ENCODE measurements at places on chromosomes 16 and 17.

- DNase-seq, result no peak
Measured at GRCh38 chr16:12066823-12067222, 90.3 kb downstream of the SNX29 start.

DNA sequence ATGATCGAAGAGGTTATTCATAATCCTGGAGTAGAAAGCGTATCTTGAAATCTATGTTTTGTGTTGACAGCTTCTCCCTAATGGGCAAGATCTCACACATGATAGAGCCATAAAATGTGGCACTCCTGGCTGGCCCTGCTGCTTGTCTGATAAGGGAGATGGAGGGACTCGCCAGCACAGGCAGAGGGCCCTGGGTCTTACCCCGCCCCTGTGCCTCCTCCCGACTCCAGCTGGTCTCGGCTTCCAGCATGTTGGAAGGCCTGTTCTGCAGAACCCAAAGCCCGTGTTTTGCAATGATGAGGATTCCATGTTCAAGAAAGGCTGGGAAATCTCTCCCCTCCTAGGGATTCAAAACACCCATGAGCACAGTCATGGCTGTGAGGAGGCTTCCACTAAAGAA, 106.7 kb upstream of the SDK2 start:
- DNase-seq, result no peak

DNA sequence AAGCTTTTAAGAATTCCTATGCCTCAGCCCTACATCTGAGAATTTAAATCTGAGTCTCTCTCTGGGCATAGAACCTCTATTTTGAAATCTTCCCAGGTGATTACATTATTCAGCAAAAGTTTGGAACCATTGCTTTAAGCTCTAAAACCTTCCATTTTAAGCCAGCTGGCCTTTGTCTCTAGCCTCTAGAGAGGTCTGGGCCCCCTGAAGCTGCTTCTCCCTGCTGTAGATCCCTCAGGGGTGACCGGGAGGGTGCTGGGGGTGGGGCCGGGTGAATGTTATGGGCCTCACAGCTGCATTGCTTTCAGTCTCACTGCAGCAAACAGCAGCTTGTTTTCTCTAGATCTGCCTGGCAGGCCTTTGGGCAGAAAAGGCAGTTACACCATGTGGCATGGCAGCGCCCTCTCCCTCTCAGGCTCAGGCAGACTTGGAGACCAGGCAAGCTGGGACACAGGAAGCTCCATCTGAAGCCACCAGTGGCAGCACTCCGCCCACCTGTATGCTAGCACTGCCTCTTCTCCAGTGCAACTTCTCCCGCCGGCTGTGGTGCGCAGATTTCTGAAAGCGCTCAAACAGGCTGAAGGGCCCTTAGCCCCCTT, 66.3 kb downstream of the MPRIP start:
- DNase-seq, result no peak

GRCh38 chr17:77343031-77343800, 202.4 kb downstream of the SEC14L1 start:
- no peak for DNase-seq

DNA sequence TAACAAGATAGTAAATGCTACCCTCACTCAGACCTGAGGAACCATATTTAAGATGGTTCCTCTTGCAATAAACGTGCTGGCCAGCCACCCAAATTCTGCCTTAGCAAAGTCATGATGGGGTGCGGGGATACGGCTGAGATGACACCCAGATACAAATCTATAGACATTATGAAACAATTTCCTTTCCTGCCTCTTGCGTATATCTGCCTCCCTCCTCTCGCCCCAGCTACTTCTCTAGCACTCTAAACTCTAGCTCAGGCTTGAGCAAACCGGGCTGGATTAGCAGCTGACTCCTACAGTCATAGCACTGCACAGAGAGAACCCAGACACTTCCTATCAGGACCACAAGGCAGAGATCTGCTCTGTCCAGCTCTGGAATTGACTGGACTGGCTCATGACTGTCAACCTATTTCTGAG, 22.3 kb downstream of the CD300LF start:
- no peak for DNase-seq

DNA sequence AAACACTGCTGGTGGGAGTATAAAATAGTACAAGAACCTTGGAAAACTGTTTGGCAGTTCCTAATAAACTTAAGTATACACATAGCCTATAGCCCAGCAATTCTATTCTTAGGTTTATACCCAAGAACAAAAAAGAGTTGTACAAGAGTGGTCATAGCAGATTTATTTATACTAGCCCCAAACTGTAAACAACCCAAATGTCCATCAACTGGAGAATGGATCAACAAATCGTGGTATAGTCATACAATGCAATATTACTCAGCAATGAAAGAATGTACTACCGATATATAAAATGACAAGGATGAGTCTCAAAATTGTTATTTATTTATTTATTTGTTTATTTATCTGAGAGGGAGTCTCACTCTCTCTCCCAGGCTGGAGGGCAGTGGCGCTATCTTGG, 23.1 kb downstream of the GNGT2 start:
- DNase-seq, result no peak

- DNase-seq, result no peak
Measured at GRCh38 chr17:68868708-68869107, 86.5 kb downstream of the ABCA8 start.

- no peak for DNase-seq
Measured at GRCh38 chr17:40608061-40608581, 39.5 kb downstream of the SMARCE1 start.

GRCh38 chr17:80036715-80037477, 454 bp downstream of the CCDC40 start:
- DNase-seq, result no peak

GRCh38 chr16:11144122-11144521, 111.9 kb downstream of the SOCS1 start:
- DNase-seq, result no peak

GRCh38 chr17:50609380-50610074, 25.2 kb upstream of the ABCC3 start:
- no peak for DNase-seq

DNA sequence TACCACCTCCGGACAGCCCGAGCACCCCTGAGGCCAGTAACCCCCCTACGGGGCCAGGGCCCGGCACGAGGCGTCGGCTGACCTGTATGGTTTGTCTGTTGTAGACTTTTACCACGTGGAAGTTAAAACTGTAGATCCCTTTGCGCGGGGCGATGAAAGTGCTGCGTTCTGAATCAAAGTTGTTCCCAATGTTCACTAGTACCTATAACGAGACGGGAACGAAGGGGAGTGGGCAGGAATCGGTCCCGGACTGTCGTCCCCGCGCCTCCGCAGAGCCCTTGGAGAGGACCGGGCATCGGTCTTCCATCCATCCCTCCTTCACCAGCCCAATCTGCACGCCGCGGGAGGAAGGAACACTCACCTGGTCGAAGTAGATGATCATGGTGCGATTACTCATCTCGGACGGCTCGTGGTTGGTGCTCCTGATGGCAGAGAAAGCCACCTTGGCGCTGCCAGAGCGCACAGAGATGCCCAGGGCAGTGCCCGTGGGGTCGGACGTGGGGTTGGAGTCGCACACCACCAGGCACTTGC, 732 bp downstream of the CBLN1 start:
- no peak for DNase-seq

DNA sequence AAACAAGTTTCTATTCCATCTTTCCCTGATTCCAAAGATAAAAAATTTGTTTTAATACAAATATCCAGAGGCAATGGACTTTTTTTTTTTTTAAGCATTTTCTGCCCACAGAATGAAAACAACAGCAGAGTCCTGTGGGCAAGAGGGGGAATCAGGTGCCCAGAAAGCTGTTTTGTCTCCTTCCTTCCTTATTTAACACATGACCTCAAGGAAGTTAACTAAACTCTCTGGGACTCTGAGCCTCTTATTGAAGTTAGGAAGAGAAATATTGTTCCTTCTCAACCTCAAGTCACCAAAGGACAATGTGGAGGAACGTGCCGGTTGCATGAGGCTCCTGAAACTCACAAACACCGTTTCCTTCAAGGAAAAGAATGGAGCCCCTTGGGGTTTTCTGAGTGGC, 34.9 kb downstream of the LITAF start:
- DNase-seq, result no peak

DNA sequence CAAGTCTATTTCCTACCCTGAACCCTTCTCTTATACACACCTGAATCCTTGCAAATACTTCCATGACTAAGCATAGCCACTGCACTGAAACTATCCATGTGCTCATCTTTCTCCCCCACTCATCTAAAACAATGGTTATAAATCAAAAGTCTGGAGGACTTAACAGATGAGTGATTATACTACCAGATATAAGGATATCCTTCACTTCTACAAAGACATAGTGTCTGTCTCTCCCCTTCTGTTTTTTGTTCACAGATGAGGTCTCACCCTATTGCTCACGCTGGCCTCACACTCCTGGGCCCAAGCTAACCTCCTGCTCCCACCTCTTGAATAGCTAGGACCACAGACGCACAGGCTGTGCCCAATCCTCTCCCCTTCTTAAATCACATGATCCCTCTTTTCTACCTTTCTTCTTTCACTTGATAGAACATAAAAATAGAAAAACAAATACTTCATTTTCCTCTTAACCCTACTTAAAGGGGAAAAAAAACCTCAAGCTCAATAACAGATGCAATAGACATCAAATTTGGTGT, 19.2 kb downstream of the CEP112 start:
- DNase-seq, result no peak

DNA sequence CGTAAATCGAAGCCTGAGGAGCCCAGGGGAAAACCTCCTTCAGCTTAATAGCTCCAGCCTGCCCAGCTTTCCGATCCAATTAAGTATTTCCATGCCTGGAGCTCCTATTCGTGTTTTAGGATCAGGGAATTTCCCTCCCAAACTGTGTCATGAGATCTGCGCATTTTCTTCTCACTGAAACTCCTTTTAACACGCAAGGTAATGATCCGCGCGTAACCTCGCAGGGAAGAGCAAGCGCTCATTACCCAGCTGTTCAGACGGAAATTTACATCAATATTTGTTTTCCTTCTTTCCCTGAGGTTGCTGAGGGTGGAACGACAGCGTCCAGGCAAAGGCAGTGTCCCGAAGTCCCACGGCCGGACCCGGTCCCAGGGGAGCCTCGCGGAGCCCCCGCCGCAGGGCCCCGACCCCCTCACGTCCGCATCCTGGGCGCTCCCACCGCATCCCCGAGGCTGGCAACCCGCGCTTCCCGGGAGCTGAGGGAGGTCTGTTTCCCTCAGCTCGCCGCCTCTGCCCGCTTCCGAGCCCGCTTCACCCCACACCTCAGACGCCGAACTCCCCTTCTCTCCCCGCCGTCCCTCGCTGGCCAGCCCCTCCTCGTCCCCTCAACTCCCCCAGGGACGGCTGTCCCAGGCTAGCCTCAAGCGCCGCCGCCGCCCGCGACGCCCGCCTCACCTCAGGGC, 415 bp downstream of the ABCA5 start:
- DNase-seq, result no peak

DNA sequence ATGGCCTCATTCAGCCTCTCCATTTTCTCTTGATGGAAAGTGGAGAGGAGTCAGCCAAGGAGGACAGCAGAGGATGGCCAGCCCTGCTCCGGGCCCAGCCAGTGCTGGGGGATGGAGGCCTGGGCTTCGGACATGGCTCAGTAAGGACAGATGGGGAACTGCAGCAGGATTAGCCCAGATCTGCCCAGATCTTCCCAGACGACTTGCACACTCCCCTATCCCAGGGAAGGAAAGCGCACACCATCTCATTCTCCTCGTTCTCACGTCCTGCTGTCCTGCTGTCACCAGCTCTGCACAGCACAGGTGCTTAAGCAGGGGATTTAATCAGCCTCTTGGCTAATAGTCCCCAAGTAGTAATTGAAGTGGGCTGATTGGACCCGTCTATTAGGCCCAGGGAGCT, 100.2 kb upstream of the SDK2 start:
- DNase-seq, result no peak

DNA sequence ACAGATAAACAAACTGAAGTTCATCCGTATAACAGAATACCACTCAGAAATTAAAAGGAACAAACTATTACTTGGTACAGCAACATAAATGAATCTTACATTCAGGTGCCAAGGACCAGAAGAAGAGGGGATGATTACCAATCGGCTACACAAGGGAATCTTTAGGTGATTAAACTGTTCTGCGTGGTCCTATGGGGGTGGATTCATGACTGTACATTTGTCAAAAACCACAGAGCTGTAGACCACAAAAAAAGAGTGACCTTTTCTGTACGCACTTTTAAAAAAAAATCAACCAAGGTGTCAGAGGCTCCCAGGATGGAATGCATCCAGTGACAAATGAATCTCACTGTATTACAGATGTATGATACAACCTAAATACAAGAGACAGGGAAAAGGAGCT, 110.8 kb downstream of the CDYL2 start:
- no peak for DNase-seq

- no peak for DNase-seq
Measured at GRCh38 chr16:79007614-79008013, 592.9 kb downstream of the MAF start.

DNA sequence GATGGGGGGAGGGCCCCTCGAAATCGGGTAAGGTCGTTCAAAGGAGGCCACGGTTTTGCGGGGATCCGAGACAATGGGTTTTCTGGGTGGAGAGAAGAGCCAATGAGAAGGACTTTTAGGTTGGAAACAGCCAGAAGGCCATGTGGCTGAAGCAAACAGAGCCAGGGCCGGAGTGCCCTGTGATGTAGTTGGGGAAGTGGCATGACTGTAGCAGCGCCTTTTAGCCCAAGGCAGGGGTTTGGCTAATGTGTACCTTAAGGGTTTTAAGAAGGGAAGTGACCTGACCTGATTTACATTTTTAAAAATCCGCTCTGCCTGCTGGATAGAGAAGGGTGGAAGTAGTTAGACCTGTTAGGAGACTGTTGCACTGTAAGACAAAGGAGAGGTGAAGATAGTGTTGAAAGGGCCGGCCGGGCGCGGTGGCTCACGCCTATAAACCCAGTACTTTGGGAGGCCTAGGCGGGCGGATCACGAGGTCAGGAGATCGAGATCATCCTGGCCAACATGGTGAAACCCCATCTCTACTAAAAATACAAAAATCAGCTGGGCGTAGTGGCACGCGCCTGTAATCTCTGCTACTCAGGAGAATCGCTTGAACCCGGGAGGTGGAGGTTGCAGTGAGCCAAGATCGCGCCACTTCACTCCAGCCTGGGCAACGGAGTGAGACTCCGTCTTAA, 1.0 kb downstream of the LYRM1 start:
- no peak for DNase-seq

- DNase-seq, result no peak
Measured at GRCh38 chr17:76426853-76427252, 26.1 kb downstream of the UBE2O start.

DNA sequence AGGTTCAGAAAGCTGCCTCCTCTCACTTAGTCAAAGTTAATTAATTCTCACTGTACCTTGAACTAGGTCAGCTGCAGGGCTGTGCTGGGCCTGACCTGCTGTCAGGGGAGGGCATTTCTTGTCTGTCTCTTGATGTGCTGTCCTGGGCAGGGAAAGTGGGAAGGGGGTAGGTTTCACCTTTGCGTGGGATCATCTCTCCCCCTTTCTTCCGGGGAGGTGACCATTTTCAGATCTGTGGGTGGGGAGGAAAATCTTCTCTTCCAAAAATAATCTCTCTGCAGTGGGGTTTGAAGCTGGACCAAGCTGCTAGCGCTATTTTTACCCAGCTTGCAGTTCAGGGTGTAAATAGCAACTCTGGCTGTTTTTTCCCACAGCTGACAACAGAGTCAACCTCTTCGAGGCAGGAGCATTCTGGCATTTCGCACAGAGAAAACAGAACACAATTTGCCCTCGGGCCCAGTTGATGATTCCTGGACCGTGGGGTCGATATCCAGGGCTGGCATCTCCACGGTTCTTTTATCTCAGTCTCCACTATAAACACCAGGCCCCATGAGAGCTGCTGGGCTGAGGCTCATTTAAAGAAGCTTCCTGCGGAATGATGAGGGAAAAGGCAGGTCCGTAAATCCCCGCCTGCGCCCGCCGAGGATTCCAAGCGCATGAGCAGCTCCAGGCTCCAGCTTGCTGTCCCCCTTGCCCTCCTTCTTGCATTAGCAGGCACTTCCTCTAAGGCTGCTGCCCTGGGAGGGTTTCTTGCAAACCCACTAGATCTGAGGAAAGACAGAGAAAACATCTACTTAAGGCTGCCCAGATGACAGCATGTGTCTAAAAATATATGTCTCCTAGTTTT, 93.9 kb downstream of the YPEL2 start:
- no peak for DNase-seq

Measured in smooth muscle cell of the brain vasculature (primary cell).